ENCODE measurements at places on chromosomes 13 and 19. TPM values are rescaled to one million over a fixed set of nuclear protein-coding genes. Genes with fewer than 3 reads are reported as not detected.

The TMEM221 gene
- total RNA-seq = 3.5 TPM

DNA sequence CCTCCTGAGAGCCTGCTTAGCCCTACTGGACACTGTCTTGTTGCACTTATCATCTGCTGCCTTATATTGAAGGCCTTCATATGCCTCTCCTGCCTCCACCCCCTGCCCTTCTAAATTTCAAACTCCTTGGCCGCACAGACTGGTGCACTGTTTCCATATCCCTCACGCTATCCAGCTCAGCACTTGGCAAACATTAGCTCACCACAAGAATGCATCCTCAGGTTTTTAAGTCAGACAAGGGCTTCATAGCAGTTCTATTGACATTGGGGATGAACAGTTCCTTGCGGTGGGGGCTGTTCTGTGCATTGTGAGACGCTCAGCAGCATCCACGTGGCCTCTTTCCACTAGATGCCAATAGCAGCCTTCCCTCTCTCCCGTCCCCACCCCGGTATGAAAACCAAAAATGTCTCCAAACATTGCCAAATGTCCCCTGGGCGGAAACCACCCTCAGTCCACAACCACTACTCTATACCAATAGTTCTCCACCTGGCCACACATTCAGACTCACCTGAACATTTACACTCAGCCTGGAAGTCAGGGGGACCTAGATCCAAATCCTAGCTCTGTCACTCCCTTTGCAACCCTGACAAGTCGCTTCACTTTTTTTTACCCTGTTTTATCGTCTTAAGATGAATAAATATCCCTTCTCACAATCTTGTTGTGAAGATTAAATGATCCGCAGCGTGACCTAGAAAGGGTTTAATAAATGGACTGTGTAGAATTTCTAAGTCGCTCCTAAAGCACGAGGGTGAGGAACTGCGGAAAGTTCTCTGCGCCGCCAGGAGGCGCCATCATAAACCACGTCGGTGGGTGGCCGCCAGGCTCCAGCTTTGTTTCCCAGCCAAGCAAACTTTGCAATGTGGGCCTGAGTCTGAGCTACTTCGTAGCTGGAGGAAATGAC lies 3.6 kb upstream of the CEACAM3 start:
- peak; percentile 85 for DNase-seq

The LILRB5 gene
- total RNA-seq = not detected

DNA sequence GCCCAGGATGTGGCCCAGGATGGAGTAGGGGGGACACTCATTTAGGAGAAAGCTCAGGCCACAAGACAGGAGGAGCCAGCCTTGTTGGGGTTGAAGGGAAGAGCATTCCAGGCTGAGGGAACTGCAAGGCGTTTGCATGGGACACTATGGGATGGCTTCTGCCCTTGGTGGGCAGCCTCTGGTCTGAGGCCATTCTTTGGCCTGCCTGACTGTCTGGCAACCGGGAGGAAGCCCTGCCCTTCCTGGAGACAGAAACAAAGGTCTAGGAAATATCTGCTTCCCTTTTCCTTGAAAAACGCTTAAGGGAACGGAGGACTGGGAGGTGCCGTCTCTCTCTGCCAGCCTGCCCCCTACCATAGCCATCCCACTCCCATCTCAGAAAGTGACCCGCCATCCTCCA lies 2.8 kb upstream of the ICAM1 start:
- no peak for DNase-seq

DNA sequence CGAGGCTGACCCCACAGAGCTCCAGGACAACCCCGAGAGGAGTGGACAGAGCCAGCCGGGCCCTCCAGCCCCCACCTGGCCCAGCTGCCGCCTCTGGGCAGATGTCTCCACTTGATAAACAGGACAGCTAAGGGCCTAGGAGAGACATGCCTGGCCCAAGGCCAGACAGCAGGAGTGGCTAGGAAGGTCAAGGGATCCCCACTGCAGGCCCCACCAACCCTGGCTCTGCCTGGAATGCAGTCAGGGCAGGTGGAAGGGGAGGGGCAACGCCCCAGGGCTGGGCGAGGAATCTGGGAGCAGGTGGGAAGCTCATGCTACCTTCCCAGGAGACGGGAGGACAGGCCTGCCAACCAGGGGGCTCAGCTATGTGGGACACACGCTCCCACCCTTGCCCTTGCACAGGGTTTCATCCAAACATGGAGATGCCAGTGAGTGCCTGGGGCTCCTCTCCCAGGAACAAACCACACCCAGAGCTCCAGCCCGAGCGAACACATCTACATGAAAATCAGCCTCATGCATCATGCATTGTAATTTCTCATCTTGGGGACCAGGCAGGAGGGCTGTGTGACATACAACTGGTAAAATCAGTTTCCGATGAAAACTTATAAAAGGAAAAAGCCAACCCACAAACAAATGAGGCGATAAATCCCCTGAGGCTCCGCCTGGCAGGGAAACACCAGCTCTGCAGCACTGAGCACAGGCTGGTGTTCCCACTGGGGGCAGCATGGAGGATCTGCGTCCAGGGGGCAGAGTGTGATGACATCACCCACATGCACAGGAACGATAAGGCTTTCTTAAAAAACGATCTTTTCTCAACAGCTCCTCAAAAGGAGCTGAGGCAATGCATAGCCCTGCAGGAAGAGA lies 25.0 kb downstream of the SH3GL1 start:
- peak; percentile 91 for DNase-seq

DNA sequence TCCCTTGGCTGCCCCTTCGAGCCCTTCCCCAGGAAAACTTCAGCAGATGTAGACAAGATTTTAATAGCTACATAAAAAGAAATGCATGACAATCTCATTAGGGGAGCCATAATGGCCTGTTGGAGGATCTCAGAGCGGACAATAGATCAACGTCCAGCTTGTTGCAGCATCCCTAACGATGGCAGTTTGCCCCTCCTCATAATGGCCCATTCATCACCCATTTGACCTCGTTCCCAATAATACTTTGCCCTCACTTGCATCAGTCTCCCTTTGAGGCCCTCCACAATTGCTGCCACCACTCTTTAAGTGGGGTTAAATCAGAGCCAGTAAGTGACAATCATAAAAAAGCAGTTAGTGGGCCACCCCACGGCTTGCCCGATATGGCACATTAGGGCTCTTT lies 84.7 kb upstream of the PCDH8 start:
- no peak for DNase-seq

GRCh38 chr19:7545904-7546303 lies 10.4 kb downstream of the PNPLA6 start:
- DNase-seq = no peak

DNA sequence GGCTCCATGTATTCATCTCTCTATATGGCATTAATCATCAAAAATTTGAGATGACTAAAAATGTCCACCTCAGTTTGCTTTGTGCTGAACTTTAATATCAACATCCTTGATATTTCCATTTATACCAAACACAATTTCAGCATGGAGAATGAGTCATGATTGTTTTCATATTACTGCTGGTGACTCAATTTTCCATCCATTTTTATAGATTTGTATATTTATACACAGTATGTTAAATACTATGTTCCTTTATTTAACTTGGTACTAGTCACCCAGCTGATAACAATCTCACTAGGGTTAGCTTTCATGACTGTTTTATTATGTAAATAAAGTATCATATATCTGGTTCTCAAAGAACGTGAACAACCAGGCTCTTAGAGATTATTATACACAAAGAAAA lies 1255.1 kb downstream of the SLITRK1 start:
- DNase-seq = no peak

The ZNF723 gene
- total RNA-seq = not detected

The CFAP97D2 gene
- total RNA-seq = not detected

GRCh38 chr13:100627120-100627519 lies 38.5 kb upstream of the GGACT start:
- no peak for DNase-seq

GRCh38 chr13:101149735-101150384 lies 266.4 kb downstream of the NALCN start:
- DNase-seq = peak; percentile 76

The ALOX5AP gene
- not detected for total RNA-seq

DNA sequence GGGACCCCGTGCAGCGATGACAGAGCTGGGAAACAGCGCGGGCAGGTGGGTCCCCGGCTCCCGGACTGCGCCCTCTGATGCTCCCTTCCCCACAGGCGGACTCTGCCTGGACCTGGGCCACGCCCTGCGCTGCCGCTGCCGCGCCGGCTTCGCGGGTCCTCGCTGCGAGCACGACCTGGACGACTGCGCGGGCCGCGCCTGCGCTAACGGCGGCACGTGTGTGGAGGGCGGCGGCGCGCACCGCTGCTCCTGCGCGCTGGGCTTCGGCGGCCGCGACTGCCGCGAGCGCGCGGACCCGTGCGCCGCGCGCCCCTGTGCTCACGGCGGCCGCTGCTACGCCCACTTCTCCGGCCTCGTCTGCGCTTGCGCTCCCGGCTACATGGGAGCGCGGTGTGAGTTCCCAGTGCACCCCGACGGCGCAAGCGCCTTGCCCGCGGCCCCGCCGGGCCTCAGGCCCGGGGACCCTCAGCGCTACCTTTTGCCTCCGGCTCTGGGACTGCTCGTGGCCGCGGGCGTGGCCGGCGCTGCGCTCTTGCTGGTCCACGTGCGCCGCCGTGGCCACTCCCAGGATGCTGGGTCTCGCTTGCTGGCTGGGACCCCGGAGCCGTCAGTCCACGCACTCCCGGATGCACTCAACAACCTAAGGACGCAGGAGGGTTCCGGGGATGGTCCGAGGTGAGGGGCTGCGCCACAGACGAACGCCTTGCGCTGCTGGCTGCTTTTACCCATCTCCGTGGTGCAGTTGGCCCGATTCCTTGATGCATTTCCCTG lies 7.8 kb upstream of the SELENOV start:
- DNase-seq = peak; percentile 91

- DNase-seq = peak; percentile 91
Observed at GRCh38 chr19:40191836-40192646, 815 bp downstream of the MAP3K10 start.

DNA sequence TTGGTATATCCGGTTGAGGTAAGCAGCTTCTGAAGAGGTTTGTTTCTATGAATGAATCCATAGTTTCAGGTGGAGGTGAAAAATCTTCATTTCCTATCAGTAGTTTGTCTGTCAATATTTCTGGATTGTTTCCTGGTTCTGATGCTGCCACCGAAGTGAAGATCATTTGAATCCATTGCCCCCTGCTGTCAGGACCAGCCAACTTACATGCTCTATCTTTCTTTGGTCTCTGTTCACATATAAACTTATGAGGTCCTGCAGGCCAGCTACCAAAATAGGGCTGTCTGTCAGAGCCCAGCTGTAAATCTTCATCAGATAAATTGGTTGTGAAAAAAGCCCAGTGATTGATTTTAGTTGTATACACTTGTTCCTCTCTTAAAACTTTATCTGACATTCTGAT lies 15.2 kb upstream of the N4BP2L1 start:
- no peak for DNase-seq

The ZNF486 gene
- 18.9 TPM for total RNA-seq

All from endodermal cell (in vitro differentiated cells).